ENCODE measurements at places on chromosomes 2 and 18.
A peak's percentile ranks its signal among the peaks of the same experiment; 100 is the strongest.

DNA sequence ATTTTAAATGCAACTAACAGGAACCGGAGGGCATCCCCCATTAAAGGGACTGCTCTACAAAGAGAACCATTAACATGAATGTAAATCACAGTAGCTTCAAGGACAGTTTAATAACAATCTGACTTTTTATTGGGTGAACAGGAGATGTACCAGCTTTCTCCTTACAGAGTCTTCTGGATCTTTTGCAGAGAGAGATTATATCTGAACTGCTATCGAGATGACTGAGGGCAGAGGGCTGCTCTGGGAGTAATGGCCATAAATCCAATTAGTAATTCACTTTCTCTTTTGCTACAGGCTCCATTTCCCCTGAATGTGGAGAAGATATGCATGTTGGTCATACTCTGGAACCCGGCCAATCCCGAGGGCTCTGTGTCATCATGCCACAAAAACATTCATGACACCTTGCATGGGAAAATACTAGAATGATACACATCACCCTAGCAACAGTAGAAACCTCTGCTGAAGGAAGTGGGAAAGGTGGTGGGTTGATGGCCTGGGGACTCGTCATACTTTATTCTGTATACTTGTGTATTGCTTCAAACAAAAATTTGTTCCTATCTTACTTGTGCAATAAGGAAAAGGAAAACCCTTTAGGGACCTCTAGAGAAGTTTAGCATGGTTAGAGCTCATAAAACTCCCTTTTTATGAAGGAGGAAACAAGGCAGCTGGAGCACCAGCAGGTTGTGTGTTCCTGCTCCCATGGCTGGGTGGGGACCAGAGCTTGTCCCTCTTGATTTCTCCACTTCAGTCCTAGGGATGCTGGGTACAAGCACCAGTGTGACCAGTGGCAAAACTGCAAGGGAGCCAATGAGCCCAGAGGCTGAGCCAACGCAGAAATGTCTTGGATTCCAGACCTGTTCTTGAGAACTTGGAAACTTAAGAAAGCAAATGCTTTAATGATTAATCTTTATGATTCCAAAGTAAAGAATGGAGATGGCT is 26.0 kb downstream of the CTAGE1 start:
- DNase-seq = no peak

DNA sequence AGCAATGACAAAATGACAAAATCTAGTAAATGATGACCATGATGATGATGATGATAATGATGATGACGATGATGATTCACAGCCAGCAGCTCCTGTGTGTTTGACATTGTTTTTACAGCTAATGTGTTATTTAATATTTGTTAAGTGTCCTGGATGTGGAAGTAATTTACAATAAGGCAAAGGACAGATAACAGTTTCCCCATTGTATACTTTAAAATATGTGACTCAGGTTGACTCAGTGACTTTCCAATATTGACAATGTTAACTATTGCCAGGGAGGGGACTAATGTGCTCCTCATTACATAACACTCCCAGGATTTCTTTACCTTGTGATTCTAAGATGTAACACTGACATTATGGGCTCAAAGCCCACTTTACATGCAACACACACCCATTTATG is 602.2 kb downstream of the FBXO15 start:
- DNase-seq = no peak

GRCh38 chr18:41955688-41956087 is 654 bp downstream of the PIK3C3 start:
- no peak for DNase-seq

- no peak for DNase-seq
Measured at GRCh38 chr2:197263077-197263476, 47.5 kb downstream of the ANKRD44 start.

DNA sequence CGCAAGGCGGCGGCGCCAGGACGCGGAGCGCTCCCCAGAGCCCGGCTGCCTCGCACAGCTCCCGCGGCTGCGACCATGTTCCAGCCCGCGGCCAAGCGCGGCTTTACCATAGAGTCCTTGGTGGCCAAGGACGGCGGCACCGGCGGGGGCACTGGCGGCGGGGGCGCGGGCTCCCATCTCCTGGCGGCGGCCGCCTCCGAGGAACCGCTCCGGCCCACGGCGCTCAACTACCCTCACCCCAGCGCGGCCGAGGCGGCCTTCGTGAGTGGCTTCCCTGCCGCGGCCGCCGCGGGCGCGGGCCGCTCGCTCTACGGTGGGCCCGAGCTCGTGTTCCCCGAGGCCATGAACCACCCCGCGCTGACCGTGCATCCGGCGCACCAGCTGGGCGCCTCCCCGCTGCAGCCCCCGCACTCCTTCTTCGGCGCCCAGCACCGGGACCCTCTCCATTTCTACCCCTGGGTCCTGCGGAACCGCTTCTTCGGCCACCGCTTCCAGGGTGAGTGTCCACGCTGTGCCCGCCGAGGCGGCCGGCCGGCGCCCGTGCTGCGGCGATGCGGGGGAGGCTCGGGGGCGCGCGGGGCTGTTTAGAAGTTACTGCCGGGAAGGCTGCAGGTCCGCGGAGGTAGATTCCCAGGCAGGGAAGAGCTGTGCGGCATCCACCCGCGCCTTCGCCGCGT is 696 bp downstream of the EMX1 start:
- no peak for DNase-seq

- no peak for DNase-seq
Measured at GRCh38 chr2:195477996-195478382, 179.0 kb upstream of the SLC39A10 start.

- no peak for DNase-seq
Measured at GRCh38 chr2:190714958-190715357, 66.1 kb downstream of the NAB1 start.

DNA sequence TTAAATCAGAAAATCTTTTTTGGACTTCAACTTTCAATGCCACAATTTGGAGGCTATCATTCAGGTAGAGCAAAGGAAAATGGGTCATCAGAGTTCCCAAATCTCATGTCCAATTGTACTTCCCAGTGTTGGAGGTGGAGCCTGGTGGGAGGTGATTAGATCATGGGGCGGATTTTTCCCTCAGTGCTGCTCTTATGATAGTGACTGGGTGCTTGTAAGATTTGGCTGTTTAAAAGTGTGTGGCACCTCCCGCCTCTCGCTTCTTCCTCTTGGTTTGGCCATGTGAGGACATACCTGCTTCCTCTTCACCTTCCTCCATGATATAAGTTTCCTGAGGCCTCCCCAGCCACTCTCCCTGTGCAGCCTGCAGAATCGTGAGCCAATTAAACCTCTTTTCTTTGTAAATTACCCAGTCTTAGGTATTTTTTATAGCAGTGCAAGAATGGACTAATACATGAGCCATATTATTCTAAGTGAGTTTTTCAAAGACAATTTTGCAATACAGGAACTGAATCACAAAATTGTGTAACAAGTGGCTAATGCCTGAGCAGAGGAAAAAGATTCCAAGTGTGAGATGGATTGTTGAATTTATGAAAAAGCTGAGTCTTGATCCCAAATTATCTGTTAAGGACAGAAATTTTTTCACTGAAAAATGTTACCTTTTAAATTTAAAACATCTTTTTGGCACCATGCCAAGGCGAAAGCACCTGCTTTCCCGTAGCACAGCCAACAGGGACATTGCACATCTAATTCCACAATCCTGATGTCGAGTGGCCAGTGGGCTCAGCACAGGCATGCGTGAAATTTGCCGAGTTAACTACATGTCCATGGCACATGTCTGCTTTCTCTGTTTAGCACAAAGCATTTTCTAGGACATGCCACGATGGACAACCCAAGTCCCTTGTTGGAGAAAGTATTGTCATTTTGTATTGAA is 150.9 kb downstream of the COL6A3 start:
- DNase-seq = no peak

DNA sequence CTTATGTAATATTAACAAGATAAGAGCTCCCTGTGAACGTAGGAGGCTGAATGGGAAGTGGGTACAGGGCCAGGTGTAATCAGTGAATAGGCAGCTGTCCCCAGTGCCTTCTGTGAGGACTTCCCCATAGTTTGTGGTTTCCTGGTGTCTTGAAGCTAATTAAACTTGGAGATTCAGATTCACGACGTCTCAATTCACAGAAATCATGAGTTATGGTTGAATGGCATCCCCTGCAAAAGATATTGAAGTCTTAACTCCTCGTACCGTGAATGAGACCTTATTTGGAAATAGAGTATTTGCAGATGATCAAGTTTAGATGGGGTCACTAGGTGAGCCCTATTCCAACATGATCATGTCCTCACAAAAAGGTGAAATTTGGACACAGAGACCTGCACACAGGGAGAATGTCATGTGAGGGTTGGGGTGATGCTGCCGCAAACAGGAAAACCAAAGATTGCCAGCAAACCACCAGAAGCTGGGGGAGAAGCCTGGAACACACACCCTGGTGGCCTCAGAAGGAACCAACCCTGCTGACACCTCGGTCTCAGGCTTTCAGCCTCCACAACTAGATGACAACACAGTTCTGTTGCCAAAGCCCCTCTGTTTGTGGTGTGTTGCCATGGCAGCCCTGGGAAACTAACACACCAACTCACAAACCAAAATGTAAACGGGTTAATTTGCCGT is 13.2 kb downstream of the ARL4C start:
- peak; percentile 61 for DNase-seq

DNA sequence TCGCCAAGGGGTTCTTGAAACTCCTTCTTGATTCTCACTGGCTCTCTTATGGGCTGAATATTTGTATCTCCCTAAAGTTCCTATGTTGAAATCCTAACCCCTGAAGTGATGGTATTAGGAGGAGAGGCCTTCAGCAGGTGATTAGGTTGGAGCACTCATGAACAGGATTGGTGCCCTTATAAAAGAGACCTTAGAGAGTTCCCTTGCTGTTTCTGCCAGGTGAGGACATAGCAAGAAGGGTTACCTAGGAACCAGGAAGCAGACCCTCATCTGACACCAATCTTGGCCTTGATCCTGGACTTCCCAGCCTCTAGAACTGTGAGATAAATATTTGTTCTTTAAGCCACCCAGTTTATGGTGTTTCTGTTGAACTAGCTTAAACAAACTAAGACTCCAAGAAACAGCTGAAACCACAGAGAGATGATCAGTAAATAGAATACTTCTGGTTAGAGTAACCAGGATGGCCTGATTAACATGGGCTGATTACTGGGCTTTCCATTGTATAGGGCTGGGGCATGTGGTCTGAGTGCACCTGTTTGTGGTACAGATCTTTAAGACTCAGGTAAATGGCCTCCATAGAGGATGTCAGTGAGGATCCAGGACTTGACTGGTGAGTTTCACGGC is 7.7 kb upstream of the CDC42EP3 start:
- no peak for DNase-seq

GRCh38 chr2:237012577-237013267 is 73.0 kb upstream of the COPS8 start:
- no peak for DNase-seq

DNA sequence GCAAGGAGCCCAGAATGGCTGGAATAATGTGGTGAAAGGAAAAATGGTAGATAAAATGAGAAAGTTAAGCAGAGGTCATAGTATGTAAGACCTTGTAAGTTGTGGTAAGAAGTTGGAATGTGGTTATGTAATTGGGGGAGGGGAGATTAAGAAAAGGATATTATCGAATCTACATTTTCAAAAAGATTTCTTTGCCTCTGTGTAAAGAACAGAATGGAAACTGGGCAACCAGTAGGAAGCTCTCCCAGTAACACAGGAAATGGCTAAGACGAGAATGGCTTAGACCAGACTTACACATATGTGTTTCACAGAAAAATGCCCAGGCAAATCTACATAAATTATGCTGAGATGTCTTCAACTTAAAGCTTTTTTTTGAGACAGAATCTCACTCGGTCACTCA is 13.2 kb downstream of the MEMO1 start:
- DNase-seq = no peak

DNA sequence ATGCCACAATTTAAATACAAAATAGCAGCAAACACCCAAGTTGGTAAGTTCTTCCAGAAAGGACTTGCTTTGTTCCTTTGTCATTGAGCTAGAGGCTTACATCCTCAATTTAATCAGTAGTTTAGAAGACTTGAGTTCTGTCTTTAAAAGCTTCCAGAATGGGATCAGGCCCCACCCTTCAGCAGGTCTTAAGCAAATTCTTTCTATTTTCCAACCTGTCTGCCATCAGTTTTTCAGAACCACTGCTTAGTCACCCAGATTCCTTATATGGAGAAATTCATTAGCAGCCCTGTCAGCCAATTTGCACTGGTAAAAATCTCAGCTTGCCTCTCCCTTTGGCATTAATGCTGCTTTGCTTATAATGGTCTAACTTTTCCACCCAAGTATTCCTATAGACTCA is 263.6 kb upstream of the HNMT start:
- no peak for DNase-seq

DNA sequence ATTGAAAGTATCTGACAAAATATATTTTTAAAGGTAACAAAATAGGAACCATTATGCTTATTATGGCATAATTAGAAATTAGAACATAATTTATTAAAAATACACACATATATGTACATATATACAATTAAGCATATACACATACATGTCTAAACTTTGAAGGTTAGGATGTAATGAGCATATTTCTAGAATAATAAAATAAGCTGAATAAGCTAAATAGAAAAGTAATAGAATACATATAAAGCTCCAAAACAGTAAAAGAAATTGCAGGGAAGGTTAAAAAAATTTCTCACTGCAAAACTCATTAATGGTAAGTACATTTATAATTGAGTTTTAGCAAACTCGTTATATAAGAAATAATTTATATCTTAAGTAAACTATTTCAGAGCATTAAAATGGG is 1561.5 kb upstream of the ZEB2 start:
- DNase-seq = no peak

DNA sequence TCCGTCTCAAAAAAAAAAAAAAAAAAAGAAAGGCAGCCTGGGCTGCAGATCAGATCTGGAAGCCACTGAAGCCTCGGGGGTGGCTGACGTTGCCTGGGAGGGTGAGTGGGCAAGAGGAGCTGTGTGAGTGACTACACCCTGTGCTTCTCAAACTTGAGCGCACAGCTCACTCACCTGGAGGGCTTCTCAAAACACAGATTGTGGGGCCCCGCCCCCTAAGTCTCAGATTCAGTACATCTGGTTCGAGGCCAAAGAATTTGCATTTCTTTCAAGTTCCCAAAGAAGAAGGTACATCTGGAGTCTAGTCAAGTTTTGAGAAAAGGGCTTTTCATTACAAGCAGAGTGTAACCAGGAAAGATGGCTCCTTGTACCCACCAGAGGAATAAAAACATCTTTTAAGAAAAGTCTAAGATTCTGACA is 97.7 kb upstream of the CAB39 start:
- DNase-seq = peak; percentile 56

GRCh38 chr2:75406131-75406581 is 154.6 kb downstream of the EVA1A start:
- DNase-seq = no peak

GRCh38 chr2:121140734-121141133 is 144.3 kb downstream of the TFCP2L1 start:
- no peak for DNase-seq

DNA sequence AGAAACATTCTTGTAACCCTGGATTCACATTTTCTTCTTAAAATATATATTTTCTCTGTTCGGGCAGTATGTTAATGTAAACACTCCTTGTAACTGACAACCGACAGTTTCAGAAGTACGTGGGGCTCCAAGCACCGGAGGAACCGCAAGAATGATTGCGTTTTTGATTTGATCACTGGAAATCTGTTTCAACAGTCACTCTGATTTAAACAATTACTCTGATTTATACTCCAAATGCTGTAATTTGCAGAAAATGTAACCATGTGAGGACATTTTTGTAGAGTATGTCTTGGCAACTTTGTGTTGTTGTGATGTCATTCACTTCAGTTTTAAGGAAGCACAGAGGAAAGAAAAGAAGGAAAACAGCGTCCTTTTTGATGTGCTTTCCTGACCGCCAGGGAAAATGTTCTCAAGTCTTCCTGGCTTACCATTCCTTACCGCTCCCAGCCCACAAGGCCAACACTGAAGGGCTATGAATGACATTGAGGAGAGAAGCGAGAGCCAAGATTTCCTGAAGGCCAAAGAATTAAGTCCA is 77.7 kb downstream of the APOB start:
- no peak for DNase-seq

- DNase-seq = no peak
Measured at GRCh38 chr2:126507425-126507911, 148.5 kb upstream of the GYPC start.

All from stimulated activated CD4-positive, alpha-beta T cell treated with anti-CD3 and anti-CD28 coated beads, Interleukin-4, amount 100 ng/mL, for 1 hour (primary cell).